ENCODE measurements at places on chromosomes 6 and 20.

DNA sequence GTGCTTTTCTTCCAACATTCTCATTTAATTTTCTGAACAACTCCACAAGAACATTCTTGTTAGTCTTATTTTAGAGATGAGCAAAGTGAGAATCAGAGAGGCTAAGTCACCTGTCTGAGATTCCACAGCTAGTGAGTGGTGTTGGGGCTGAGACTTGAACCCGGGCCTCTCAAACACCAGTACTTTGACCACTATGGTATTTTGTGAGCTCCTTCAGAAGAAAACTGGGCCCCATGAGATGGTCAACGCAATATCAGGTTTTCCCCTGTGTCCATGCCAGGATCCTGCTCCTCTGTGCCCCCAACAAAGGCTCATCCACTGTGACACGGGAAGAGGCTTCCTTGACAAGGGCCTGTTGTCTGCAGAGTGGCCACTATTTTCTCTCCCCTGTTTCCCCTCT, 51.9 kb downstream of the MAFB start:
- no peaks in the 10 kb centered on the region for H3K36me3 ChIP-seq
- no peak overlapping the region for H3K27ac ChIP-seq
- H3K4me3 ChIP-seq, result no peak overlapping the region
- H3K4me1 ChIP-seq, result no peaks in the 10 kb centered on the region
- H3K27me3 ChIP-seq, result no peaks in the 10 kb centered on the region

DNA sequence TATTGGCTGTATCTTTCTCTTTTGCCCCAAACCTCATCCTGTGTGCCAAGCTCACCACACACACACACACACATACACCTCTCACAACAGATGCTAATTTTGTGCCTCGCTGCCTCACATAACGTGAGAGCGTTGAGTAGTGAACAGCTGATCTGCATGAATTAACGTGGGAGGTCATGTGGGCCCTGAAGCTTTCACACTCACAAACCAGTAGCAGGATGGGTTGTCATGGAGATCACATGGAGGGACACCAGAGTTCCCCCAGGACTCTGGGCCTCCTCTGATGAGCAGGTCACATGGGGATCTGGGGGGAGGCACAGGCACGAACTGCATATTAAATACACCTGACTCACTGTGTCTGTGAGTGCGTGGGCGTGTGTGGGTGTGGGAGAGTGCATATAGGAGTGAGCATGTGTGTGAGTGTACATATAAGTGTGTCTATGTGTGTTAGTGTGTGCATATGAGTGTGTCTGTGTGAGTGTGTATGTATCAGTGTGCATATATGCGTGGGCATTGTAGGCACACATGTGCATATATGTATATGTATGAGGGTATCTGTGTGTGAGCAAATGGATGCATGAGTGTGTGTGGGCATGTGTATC, 62.7 kb upstream of the SULF2 start:
- H3K36me3 ChIP-seq, result no peaks in the 10 kb centered on the region
- no peak overlapping the region for H3K27ac ChIP-seq
- no peak for DNase-seq
- H3K4me1 ChIP-seq, result no peaks in the 10 kb centered on the region

DNA sequence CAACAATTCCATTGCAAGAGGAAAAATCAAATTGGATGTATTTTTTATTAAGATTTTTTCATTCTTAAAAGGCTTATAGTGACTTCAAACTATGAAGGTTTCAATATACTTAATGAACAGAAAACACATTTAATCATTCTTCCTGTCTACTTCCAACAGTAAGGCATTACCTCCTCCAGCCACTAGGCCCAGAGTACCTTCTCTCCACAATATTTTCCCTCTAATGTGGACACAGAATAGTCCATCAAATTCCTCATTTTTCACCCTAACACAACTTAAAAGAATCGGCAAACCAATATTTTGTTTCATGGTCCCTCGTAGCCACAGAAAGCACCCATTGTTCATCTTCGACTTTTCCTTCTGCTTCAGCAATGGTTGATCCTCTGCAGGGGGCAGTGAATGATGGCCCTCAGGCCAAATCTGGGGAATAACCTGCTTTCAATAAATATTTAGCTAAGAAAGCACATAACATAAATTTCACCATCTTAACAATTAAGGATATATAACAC, 335.4 kb upstream of the ID4 start:
- H3K4me3 ChIP-seq, result no peak overlapping the region
- no peaks in the 10 kb centered on the region for H3K27me3 ChIP-seq
- no peak overlapping the region for H3K27ac ChIP-seq
- no peaks in the 10 kb centered on the region for H3K36me3 ChIP-seq

DNA sequence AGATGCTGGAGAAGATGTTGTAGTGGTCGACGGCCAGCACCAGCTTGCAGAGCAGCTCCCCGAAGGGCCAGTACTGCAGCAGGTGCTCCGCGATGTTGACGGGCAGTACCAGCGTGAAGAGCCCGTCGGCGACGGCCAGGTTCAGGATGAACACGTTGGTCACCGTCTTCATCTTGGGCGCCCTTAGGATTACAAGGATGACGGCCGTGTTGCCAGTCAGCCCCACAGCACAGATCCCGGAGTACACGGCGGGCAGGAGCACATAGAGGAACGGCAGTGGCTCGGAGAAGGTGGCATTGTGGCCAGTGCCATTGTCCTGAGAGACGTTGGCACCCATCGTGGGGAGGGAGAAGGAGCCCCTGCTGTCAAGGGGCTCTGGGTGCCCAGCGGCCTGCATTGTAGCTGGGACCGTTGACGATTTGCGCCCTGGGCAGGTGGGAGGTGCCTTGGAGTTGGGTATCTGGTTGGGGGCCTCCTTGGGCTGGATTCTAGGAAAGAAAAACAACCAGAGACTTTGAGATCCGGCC, 867 bp downstream of the NPBWR2 start:
- no peak overlapping the region for H3K4me3 ChIP-seq
- no peaks in the 10 kb centered on the region for H3K36me3 ChIP-seq
- DNase-seq, result no peak
- H3K4me1 ChIP-seq, result no peaks in the 10 kb centered on the region
- no peaks in the 10 kb centered on the region for H3K27me3 ChIP-seq

- H3K27ac ChIP-seq, result peak overlapping the region; percentile 51
- DNase-seq, result no peak
- no peaks in the 10 kb centered on the region for H3K36me3 ChIP-seq
- H3K27me3 ChIP-seq, result peaks cover 21% of the 10 kb centered on the region
- H3K4me1 ChIP-seq, result no peaks in the 10 kb centered on the region
Observed at GRCh38 chr6:45423111-45423823, 45.5 kb upstream of the SUPT3H start.

GRCh38 chr6:99014061-99014460, 66.3 kb upstream of the FBXL4 start:
- H3K36me3 ChIP-seq, result no peaks in the 10 kb centered on the region
- no peaks in the 10 kb centered on the region for H3K27me3 ChIP-seq
- no peak for DNase-seq

DNA sequence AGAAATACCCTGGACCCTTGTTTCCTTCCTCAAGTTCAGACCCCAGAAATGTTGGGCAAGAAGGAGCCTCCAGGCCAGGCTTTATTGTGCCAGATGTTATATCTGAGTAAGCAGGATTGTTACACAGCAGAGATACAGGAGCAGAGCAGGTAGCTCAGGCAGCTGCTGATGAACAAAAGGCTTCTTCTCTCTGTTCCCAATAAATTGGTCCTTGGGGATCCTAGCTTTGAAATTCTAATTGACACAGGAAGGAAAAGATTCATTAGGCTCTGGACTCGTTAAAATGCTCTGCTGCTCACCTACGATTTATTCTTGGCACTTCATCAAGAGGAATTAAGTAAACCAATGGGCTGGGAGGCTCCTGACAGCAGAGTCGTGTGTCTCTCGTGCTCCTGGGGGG, 54.2 kb downstream of the RALY start:
- no peak for DNase-seq
- no peaks in the 10 kb centered on the region for H3K27me3 ChIP-seq
- no peak overlapping the region for H3K27ac ChIP-seq
- no peak overlapping the region for H3K4me3 ChIP-seq

- H3K36me3 ChIP-seq, result no peaks in the 10 kb centered on the region
- H3K27me3 ChIP-seq, result no peaks in the 10 kb centered on the region
- peak overlapping the region; percentile 40 for H3K4me3 ChIP-seq
- DNase-seq, result peak; percentile 87
Observed at GRCh38 chr6:169452117-169452868, 198.6 kb upstream of the THBS2 start.

DNA sequence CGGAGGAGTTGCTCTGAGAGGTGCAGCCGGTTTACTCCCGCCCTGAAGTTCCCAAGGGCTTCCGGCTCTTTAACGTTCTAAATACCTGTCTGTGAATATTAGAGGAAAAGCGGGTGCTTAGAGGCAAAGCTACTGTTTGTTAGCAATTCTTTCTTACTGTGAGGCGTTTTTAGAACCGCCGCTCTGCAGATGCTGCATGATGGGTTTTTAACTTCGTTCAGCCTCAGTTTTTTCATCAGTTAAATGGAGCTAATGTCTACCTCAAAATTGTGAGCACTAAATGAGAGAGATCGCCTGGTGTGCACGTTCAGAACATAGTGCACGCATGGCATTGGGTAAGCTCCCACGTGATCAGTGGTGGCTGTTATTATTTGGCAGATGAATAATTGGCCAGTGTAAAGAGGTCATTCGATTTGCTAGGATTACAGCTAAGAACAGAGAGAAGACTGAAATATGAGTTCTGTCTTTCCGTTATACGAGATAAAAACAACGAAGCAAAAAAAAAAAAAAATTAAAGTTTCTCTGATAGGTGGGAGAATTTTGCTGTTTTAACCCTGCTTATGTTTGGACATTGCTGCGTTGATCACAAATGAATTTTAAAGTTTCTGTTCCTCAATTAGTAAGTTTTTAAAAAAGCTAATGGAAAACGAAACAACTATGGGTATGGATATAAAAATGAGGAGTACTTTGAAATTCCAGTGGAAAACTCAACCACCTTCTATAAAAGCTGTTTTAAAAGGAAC, 660 bp upstream of the TFB1M start:
- peak overlapping the region; percentile 82 for H3K4me3 ChIP-seq
- H3K36me3 ChIP-seq, result no peaks in the 10 kb centered on the region
- DNase-seq, result peak; percentile 86
- peaks cover 17% of the 10 kb centered on the region for H3K4me1 ChIP-seq
- H3K27ac ChIP-seq, result peak overlapping the region; percentile 92
- no peaks in the 10 kb centered on the region for H3K27me3 ChIP-seq

DNA sequence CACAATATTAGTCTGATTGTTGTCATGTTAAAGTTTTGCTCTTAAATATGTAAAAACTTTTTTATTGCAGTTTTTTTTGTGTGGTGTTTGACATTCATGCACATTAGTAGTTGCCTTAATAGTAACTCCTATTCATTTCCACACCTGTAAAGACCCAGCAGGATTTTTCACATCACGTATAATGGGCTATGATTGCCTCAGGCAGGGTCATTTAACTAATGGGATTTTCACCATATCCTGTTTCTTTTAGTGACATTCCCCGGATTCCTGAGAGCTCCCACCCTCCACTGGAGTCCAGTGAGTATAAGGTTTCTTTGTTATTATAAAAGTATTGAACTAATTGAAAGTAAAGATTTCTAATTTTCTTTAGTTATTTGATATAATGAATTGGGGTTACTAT, 359.2 kb downstream of the RIMS1 start:
- H3K27me3 ChIP-seq, result no peaks in the 10 kb centered on the region
- DNase-seq, result no peak
- no peaks in the 10 kb centered on the region for H3K36me3 ChIP-seq
- H3K4me3 ChIP-seq, result no peak overlapping the region

Measured in right atrium auricular region (tissue), 2 donors.